ENCODE measurements at places on chromosomes 6 and 20. TPM values are rescaled to one million over a fixed set of nuclear protein-coding genes. Genes with fewer than 3 reads are reported as not detected.

Gene TLDC2
- not detected for total RNA-seq

Gene CTCFL
- not detected for total RNA-seq

Gene RAB22A
- 26.8 TPM for total RNA-seq

Gene DLK2
- total RNA-seq: not detected

Gene ASXL1
- total RNA-seq: 102 TPM

Gene CD93
- 123 TPM for total RNA-seq

Gene TP53TG5
- total RNA-seq: 0.91 TPM

Gene RNF182
- 0.60 TPM for total RNA-seq

Gene MAFB
- total RNA-seq: 66.3 TPM

Gene CHMP4B
- total RNA-seq: 96.6 TPM

Gene STX11
- total RNA-seq: 7.0 TPM

Gene HLA-DMB
- 20.1 TPM for total RNA-seq

Gene PNLDC1
- 0.26 TPM for total RNA-seq

Gene RFX6
- not detected for total RNA-seq

Gene CCDC170
- 1.4 TPM for total RNA-seq

Gene CTAGE9
- not detected for total RNA-seq

Gene CPNE5
- total RNA-seq: 7.9 TPM

Gene MC3R
- not detected for total RNA-seq

Gene PHF3
- total RNA-seq: 52.1 TPM
